Left cardiac atrium (tissue), 4 donors: ENCODE measurements at places on chromosomes 5 and 9. TPM values are rescaled to one million over a fixed set of nuclear protein-coding genes. Genes with fewer than 3 reads are reported as not detected.

Gene OSTF1
- 35.7 TPM for total RNA-seq

Gene GABRA6
- not detected for total RNA-seq

Gene RFESD
- total RNA-seq, result 2.5 TPM

DNA sequence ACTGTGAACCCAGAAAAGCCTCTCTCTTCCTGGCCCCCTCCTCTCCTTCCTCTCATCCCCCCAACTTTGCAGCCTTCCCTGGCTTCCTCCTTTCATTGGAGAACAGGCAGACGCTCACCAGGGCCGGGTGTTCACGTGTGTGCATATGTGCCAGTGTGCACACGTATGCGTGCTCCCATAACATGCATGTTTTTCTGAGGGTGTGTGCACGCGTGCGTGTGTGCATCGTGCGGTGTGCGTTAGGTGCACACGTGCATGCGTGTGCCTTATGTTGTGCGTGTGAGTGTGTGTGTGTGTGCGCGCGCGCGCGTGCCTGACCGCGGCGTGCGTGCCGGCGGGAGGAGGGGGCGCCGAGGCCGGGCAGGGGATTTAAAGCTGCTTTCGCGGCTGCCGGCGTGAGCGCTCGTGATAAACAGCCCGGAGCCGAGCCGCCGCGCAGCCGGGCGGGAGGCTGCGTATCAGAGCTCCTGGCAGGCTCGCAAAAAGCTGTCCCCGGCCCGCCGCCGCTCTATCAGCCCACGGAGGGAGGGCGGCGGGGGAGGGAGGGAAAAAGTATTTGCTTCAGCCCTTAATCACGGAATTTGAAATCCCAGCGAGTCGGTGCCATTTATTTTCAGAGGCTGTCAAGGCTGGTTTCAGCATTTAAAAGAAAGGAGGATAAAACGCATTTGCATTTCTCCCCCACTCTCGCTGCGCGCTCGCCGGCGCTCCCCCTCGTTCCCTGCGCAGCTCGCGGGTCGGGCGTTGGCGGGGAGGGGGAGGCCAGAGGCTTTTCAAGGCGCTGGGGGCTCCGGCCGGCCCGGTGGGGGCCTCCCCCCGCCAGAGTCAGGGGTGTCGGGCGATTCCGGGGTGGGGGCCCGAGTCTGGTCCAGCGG lies 183.9 kb downstream of the C9orf50 start:
- DNase-seq, result peak; percentile 80

- no peak for DNase-seq
Measured at GRCh38 chr5:135974021-135974600, 19.3 kb upstream of the LECT2 start.

Gene IRF1
- 21.4 TPM for total RNA-seq

Gene GOLM1
- total RNA-seq, result 10.5 TPM

Gene VLDLR
- 106 TPM for total RNA-seq

GRCh38 chr5:148639081-148639480 lies 15.2 kb downstream of the HTR4 start:
- DNase-seq, result no peak

Gene PPP2CA
- 157 TPM for total RNA-seq

DNA sequence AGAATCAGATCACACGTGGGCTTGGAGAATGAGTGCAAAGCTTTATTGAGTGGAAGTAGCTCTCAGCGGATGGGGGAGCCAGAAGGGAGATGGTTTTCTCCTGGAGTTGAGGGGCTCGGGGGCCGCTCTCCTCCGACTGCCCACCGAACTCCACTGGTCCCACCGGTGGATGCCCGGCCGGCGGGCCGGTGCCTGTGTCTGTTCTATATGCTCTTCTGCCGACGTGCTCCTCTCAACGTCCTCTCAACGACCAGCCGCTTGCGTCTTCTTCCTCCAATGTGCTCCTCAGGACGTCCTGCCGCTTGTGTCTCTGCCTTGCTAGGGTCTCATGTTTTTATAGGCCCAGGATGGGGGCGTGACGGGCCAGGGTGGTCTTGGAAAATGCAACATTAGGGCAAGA lies 161.9 kb downstream of the MUSK start:
- no peak for DNase-seq

GRCh38 chr9:137449081-137449844 lies 8.1 kb upstream of the ENTPD8 start:
- peak; percentile 26 for DNase-seq

- DNase-seq, result no peak
Measured at GRCh38 chr5:69184621-69185020, 4.8 kb upstream of the CENPH start.

DNA sequence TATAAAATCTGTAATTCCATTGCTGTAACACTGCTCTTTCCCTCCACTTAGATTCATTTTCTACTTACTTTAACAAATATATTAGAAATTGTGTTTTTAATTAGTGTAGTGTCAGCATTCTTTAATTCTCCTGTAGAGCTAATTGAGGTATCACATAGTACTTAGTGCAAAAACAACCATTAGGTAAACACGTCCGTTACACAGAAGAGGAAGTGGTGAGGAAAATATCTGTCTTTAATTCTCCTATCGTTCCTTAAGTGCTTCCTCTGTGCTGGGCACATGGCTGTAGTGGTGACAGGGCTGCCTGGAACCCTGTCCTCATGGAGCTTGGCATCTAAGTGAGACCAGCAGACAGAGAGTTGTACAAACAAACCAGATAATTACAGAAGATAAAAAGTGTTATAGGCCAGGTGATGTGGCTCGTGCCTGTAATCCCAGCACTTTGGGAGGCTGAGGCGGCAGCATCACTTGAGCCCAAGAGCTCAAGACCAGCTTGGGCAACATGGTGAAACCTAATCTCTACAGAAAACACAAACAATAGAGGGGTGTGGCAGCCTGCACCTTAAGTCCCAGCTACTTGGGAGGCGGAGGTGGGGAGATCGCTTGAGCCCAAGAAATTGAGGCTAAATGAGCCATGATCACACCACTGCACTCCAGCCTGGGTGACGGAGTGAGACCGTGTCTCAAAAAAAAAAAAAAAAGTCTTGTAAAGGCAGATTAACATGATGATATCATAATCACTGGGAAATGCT lies 36.4 kb downstream of the PARP8 start:
- DNase-seq, result no peak

DNA sequence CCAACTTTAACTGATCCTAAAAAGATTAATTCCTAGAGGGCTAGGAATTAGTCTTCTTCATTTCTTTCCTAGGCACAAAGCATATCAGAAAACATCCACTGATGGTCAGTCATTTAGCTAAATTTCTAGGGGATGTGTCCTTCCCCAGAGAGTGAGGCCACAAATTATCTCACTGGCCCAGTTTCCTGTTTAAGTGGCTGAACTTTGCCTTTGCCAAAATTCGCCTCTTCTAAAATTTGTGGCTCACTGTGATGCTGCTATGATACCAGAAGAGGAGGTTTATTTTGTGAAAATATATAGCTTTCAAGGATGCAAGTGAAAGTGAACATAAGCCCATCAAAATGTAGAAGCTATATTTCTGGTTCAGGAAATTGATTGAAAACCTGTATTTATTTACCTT lies 98.1 kb upstream of the FER start:
- no peak for DNase-seq

Gene RABEPK
- 8.3 TPM for total RNA-seq

DNA sequence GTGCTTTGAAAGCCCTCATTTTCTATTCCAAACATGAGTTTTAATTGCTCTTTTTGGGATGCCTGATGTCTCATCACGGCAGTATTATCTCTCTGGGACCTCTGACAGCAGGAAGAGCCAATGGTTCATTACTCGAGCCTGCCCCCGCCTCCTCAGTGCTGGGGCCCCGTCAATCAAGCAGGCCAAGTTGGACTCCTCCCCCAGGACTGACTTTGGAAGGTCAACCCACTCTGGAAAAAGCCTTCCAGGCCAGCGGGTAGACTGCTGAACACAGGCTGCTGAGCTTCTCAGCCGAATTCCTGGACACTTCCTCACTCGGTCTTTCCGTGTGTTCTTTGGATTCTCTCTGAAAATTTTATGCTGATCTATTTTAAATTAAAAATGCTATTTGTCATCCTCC lies 9.5 kb upstream of the BARHL1 start:
- DNase-seq, result no peak

DNA sequence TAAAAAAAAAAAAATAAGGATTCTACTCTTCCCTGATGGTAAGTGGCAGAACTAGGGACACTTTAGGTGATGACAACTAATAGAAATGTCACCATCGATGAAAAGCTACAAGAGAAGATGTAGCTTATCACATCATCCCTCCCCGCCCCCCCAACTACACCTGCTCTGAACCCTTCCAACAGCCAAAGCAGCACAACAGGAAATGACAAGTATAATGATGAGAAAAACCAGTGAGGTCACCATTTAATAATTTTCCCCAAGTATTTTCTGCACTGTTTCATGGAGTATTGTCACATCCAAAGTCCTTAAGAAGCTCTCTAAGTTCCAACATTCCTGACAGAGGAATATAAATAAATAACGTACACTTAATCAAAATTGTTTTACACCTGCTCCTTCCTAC lies 221.4 kb downstream of the EFNA5 start:
- DNase-seq, result no peak

DNA sequence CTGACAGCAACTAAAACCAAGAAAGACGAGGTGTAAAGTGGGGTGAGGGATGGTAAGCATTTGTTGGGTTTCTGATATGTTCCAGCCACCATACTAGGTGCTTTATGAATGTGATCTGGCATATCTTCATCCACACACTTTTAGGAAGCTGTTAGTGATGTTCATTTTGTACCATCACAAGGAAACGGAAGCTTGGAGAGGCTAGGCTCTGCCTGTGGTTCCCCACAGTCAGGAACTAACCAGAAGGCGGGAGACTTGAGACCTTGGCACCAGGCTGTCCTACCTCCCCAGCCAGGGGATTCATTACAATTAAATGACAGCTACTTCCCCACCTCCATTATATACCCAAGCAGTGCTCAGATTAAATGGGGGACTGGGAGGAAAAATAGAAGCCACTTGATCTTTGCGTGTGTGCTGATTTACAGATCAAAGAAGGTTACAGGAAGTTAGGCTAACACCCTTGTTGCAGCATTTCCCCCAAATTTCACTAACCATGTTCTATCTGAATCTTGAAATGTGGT lies 43.0 kb downstream of the SFXN1 start:
- DNase-seq, result no peak

GRCh38 chr5:55714339-55714738 lies 2.2 kb upstream of the SLC38A9 start:
- no peak for DNase-seq

Gene LRRTM2
- not detected for total RNA-seq

DNA sequence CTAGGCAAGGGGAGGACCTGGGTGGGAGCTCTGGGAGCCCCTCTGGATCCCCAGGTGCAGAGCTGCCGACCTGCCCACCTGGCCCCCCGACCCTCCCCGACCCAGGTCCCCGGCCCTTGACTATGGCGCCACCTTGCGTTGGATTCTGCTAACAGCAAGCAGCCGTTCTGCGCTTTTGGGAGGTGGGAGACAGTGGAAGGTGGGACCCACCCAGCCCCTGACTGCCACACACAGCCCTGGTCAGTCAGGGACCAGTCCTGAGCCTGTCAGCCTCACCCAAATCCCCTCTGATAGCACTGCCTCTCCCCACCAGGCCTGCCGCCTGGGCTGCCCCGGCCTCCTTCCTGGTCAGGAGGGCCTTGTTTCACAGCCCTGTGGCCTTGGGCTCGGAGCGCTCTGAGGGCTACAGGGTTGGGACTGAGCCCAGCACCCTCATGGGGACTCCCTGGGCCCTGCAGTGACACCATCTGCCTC lies 77.9 kb downstream of the HMCN2 start:
- DNase-seq, result no peak

- DNase-seq, result peak; percentile 36
Measured at GRCh38 chr5:144549580-144549979, 378.9 kb downstream of the KCTD16 start.

Gene HAVCR2
- 11.4 TPM for total RNA-seq

- DNase-seq, result no peak
Measured at GRCh38 chr5:43336159-43336558, 22.9 kb upstream of the HMGCS1 start.

DNA sequence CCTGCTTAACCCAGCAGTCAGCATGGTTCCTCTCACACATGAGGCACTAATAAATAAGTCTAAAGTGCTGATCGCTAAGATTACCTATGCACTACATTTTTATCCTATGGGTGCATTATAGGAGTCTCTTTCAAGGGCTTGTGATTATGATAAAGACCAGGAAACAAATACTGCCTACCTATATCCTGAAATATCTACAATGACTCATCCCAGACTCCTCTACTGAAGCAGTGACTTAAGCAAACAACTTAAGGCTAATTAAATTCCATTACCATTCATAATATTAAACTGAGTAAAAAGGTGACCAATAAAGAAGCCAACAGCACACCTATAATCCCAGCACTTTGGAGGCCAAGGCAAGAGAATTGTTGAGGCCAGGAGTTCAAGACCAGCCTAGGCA lies 338.4 kb downstream of the DNAH5 start:
- DNase-seq, result no peak

GRCh38 chr5:121088341-121088740 lies 624.2 kb downstream of the PRR16 start:
- no peak for DNase-seq

GRCh38 chr9:125003332-125003731 lies 62.4 kb upstream of the GOLGA1 start:
- no peak for DNase-seq
